Glutamatergic neuron (in vitro differentiated cells): ENCODE measurements at places on chromosomes 13 and 19.

DNA sequence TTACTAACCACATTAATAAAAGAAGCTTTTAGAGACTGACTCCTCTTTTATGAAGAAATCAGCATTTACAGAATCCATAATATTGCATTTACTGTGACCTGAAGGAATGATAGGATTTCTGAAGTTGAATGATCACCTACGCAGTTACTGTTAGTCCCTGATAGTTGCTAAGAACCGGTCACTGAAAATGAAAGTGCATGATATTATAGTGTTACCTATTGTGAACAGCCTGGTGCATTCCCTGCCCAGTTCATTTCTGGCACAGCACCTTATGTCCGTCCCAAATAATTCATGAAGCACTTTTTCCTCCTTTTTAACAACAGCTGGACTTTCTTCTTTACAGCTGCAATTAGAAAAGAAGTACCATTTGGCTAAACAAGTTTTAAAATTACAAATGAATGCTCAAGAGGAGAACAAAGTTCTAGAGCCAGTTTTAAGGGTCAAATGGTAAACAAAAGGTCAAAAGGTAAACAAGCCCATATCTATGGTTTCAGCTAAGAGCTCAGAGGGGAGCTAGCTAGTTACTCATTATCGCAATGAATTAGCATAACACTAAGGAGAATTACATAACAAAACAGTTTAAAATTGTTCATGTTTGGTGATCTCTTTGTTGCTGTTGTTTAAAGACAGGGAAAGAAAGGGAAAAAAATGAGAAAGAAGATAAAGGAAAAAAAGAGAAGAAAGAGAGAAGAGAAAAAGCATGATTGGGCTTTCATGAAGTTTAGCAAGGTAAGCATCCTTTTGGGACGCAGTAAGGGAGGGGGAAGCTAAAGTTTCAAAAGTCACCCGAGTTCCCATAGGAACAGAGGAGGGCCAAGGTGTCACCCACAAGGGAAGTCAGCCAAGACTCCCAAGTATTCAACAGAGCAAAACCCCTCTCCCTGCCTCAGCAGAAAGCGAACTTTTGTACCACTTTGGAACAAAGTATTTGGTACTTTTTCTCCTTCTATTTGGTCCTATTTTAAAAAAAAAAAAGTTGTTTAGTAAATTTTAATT lies 50.2 kb downstream of the FLT3 start:
- DNase-seq, result no peak

GRCh38 chr19:58315580-58315979 lies 10.4 kb downstream of the ERVK3-1 start:
- DNase-seq, result no peak

DNA sequence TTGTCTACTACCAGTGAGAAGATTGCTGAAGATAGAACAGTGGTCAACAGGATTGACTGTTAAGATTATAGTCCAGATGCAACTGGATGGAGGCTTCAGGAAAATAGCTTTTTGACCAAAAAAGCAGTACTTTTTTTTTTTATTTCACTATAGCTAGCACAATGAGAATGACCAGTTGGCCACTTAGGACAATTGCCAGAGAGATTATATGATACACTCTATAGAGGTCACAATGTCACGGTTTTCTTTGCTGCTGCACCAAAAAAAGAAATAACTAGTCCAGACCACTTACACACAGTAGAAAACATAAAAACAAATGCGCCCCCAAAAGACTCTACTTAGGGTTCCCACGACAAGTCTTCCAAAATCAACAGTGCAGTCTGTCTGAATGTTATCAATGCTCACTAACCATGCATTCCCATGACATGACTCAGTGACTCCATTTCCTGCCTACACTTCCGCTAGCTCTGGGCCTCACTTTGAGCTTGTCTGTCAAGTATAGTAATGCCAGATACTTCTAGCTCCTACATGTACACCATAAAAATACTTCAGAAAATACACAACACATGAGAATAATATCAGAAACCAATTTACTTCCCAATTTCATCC lies 209.1 kb upstream of the STARD13 start:
- DNase-seq, result no peak

DNA sequence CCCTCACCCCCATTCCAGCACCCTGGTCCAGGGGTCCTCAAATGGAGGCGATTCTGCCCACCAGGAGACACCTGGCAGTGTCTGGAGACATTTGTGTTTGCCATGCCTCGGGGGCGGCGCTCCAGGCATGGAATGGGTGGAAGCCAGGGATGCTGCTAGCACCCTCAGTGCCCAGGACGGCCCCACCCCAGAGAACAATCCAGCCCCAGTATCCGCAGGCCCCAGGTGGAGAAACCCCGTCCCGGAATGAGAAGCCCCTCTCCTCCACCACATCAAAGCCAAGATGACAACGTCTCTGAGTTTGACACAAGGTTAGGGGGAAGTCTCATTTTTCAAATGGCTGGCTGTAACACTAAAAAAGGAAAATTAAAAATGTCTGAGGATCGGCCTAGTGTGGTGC lies 68.5 kb downstream of the INSR start:
- DNase-seq, result no peak

GRCh38 chr19:35281303-35281702 lies 1.0 kb upstream of the HAMP start:
- no peak for DNase-seq

DNA sequence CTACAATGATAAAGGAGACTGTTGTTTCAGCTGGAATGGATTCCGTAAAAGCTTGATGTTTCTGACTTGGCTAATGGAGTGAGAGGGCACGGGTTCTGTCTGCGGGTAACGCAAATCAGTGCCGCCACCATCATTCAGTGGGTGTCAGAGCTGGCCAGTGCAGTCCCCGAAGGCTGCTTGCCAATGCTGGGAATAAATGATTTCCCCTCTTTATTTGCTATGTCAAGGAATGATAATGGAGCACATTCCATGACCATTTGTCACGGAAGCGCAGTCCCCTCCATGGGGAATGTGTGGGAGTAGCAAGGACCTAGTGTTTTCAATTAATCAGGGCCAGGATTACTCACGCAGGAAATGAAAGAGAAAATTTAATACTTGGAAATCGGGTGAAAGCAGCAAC lies 899.3 kb downstream of the UQCRFS1 start:
- DNase-seq, result no peak

DNA sequence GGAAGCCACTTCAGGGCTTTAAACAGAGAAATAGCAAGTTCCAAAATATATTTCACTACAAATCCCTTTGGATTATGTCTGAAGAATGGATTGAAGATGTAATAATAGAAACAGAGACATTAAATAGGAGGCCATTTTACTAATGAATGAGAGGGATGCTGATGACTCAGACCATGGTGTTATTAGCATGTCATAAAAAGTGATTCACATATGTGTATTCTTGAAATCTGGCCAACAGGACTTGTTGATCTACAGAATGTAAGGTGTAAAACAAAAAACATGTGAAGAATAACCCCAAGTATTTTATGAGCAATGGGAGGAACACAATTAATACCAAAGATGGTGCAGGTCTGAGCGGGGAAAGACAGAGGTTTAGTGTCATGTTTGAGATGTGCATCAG lies 873.7 kb downstream of the SLITRK5 start:
- DNase-seq, result no peak

DNA sequence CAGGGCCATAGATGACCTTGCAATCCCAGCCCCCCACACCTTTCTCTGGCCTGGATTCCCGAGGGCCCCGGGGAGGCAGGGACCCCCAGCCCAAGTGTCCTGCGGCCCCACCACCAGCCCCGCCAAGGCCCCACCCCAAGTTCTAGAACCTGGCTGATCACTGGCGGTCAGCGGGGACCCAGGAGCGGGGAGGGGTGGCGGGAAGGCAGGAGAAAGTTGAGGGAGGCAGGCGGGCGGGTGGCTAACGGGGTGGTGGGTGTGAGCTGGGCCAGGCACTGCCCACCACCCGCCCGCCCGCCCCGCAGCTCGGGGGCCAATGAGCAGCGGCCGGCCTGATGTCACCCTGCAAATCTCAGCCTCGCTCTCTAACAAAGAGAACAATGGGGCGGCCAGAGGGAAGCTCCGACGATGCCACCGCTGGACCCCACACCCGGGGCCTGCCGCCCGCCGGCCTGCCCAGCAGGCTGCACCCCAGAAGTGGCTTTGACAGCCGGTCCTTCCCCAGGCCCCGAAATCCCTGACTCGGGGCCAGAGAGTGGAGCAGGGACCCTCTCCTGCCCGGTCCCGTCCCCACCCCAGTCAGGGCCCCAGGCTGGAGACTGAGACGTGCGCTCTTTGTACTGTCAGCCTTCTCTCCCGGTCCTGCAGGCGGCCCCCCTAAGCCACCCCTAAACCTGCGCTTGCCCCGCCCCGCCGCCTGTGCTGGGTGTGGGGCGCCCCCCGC lies 1.6 kb downstream of the MEX3D start:
- DNase-seq, result peak; percentile 84
